Nephron progenitor cell (in vitro differentiated cells): ENCODE measurements at places on chromosomes 2 and 18.

DNA sequence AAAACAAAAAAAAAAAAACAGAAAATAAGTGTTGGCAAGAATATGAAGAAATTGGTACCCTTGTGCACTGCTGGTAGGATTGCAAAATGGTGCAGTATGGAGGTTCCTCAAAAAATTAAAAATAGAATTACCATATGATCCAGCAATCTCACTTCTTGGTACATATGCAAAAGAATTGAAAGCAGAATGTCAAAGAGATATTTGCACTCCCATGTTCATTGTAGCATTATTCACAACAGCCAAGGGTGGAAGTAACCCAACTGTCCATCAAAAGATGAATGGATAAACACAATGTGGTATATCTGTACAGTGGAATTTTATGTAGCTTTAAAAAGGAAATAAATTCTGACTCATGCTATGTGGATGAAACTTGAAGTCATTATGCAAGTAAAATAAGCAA, 72.8 kb upstream of the POU3F3 start:
- H3K27me3 ChIP-seq = peaks cover 8% of the 10 kb centered on the region
- no peak overlapping the region for H3K27ac ChIP-seq
- no peak for DNase-seq
- peaks cover 23% of the 10 kb centered on the region for H3K4me1 ChIP-seq
- peaks cover 5% of the 10 kb centered on the region for H3K36me3 ChIP-seq

DNA sequence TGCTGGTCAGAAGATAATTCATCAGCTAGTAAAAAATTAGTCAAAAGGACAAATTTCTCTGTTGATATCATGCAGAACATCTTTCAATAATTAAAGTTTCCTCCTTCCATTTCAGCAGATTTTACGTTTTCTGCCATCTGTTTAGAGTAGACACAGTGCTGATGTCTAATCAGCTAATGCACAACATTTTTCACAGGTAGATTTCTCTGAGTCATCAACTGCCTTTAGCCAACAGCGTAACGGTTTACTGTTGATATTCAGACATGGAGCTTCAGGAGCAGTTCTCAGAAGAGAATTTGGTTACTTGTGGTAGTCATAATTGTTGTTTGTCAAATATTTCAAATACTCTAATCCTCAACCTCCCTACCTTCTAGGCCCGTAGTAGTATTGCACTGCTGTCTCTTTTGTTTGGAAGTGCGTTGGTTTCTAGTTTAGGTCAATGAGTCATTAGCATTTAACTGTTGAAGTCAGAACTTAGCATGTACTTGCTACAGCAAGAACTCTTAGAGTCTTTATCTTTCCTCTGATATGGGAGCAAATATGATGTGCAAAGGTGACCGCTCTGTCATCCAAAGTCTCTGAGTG, 86.8 kb upstream of the TFPI start:
- no peaks in the 10 kb centered on the region for H3K4me1 ChIP-seq
- H3K36me3 ChIP-seq = no peaks in the 10 kb centered on the region
- no peaks in the 10 kb centered on the region for H3K27me3 ChIP-seq
- DNase-seq = no peak
- no peak overlapping the region for H3K27ac ChIP-seq

- peaks cover 57% of the 10 kb centered on the region for H3K4me1 ChIP-seq
- DNase-seq = peak; percentile 30
- no peak overlapping the region for H3K4me3 ChIP-seq
- no peaks in the 10 kb centered on the region for H3K27me3 ChIP-seq
Observed at GRCh38 chr18:36511791-36512352, 214.4 kb downstream of the FHOD3 start.

- no peak overlapping the region for H3K4me3 ChIP-seq
- no peaks in the 10 kb centered on the region for H3K4me1 ChIP-seq
- H3K27ac ChIP-seq = no peak overlapping the region
- H3K27me3 ChIP-seq = no peaks in the 10 kb centered on the region
- H3K36me3 ChIP-seq = peaks cover 43% of the 10 kb centered on the region
- no peak for DNase-seq
Observed at GRCh38 chr2:196142825-196143224, 28.6 kb downstream of the STK17B start.

GRCh38 chr2:182316950-182317349, 109.9 kb downstream of the PDE1A start:
- DNase-seq = no peak
- no peaks in the 10 kb centered on the region for H3K36me3 ChIP-seq
- no peak overlapping the region for H3K27ac ChIP-seq
- no peak overlapping the region for H3K4me3 ChIP-seq

DNA sequence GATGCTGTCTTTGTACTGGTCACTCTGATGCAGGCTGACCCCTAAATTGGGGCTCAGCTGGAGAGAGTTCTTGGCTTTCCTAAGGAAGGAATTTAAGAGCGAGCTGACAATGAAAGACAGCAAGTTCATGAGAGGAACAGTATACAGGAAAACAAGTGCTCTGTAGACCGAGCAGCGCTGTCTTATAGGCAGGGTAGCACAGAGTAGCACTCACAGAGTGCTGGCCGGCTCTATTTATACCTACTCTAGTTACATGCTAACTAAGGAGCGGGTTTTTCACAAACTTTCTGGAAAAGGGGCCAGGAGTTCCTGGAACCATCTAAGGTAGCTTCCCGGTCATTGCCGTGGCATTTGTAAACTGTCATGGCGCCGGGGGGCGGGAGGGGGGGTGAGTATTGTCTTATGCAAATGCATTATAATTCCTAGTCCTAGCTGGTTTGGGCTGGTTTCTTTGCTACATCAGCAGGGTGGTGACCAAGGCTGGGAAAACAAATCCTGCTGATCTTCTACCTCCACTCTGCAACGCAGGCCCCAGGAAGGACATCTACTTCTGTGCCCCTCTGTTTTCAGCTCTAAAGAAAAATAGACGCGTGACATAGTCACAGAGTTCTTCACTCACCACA, 31.6 kb upstream of the MAP3K20 start:
- peaks cover 35% of the 10 kb centered on the region for H3K4me1 ChIP-seq
- H3K27ac ChIP-seq = peak overlapping the region; percentile 34
- DNase-seq = no peak
- no peaks in the 10 kb centered on the region for H3K27me3 ChIP-seq

- no peak overlapping the region for H3K4me3 ChIP-seq
- peaks cover 13% of the 10 kb centered on the region for H3K36me3 ChIP-seq
- no peak for DNase-seq
- H3K4me1 ChIP-seq = no peaks in the 10 kb centered on the region
Observed at GRCh38 chr18:79227621-79228020, 158.4 kb downstream of the ATP9B start.

DNA sequence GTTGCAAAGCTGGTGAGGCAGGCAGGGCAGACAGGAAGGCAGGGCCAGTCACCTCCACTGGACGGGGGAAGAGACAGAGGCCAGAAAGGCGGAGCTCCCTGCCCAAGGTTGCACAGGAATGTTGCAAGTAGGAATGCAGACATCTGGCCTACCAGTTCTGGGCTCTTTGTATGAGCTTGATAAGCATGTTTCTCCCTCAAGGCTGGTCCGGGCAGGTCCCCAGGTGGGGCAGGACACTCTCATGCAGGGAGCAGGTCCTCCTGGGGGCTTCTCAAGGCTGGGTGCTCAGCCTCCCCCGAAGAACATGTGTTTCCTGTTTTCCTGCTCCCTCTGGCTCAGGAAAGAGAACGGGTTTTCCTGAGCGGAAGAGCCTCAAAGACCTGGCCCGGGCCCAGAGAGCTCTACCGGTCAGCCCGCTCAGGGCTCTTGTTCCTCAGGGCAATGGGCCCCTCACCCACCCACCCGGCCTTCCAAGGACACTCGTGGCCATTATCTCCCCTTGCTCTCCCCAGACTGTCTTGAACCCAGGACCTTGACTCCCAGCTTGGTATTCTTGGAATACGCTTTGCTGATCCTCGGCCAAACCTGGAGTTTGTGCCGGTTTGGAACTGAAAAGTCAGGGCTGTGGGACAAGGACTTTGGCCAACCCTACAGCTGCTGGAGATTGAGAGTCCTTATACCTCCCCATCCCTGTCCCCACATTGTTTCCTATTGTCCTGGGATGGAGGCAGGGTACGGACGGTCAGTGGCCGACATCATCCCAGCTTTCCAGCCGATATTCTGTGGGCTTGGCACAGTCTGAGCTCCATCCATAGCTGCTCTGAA, 87.7 kb upstream of the HAAO start:
- H3K4me3 ChIP-seq = no peak overlapping the region
- H3K4me1 ChIP-seq = peaks cover 15% of the 10 kb centered on the region
- no peak overlapping the region for H3K27ac ChIP-seq
- H3K27me3 ChIP-seq = peaks cover 9% of the 10 kb centered on the region
- no peaks in the 10 kb centered on the region for H3K36me3 ChIP-seq
- no peak for DNase-seq

- no peak overlapping the region for H3K27ac ChIP-seq
- H3K27me3 ChIP-seq = no peaks in the 10 kb centered on the region
- H3K4me3 ChIP-seq = no peak overlapping the region
- H3K36me3 ChIP-seq = peaks cover 18% of the 10 kb centered on the region
- DNase-seq = no peak
Observed at GRCh38 chr2:167271932-167272331, 383.7 kb downstream of the XIRP2 start.

- H3K27ac ChIP-seq = no peak overlapping the region
- peaks cover 4% of the 10 kb centered on the region for H3K36me3 ChIP-seq
- H3K27me3 ChIP-seq = peaks cover 3% of the 10 kb centered on the region
- H3K4me3 ChIP-seq = peak overlapping the region; percentile 11
- H3K4me1 ChIP-seq = peaks cover 34% of the 10 kb centered on the region
- DNase-seq = no peak
Observed at GRCh38 chr2:80515964-80516363, 211.4 kb upstream of the LRRTM1 start.
